ENCODE measurements at places on chromosomes 2 and 18. TPM values are rescaled to one million over a fixed set of nuclear protein-coding genes. Genes with fewer than 3 reads are reported as not detected.

DNA sequence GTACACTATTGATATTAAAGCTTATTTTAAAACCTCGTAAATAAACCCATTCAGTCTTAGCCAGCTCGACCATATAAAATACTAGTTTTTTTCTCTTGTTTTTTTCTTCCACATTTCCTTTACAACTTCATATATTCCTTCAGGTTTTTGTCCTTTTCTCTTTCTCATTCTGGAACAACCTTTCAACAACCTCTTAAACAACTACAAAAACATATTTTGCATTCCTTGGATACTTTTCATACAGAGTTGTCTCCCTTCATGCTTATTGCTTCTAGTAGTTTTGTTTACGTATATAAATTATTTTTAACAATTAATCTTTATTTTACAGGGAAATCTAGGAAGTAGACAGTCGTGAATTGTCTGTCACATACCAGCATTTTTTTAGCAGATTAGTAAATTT is 41.2 kb downstream of the COMMD1 start:
- no peak for DNase-seq

CRYGC gene
- not detected for total RNA-seq

DNA sequence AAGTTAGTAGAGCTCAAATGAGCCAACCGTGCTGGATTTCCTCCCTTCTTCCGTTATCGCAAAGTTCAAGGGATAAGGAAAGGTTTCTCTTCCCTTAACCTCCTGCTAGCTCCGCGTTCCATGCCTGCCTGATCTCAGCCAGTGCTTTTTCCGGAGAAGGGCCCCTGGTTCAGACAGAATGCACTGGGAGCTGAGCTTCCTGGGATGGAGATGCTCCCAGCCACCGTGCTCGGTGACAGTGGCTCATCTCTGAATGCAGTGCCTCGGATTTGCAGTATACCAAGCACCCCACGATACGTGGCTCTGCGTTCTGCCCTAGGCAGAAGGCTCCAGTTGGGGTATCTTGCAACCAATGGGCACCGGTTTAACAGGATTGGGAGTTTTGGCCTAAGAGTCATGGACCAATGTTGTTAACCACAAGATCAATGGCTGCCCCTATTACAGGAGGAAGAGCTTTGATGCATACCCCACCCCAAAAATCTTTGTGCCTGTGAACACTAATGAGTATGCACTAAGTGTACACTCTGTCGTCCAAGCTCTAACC is 876 bp downstream of the CNTNAP5 start:
- no peak for DNase-seq

GRCh38 chr2:134785659-134786430 is 52.6 kb upstream of the ACMSD start:
- no peak for DNase-seq

CFLAR gene
- 438 TPM for total RNA-seq

MAPK4 gene
- total RNA-seq: not detected
